ENCODE measurements at places on chromosomes 3 and 15.
A peak's percentile ranks its signal among the peaks of the same experiment; 100 is the strongest.

GRCh38 chr3:161503271-161503670 lies 6.7 kb downstream of the OTOL1 start:
- no peak for DNase-seq

GRCh38 chr3:27976933-27977332 lies 254.8 kb upstream of the EOMES start:
- DNase-seq: no peak

DNA sequence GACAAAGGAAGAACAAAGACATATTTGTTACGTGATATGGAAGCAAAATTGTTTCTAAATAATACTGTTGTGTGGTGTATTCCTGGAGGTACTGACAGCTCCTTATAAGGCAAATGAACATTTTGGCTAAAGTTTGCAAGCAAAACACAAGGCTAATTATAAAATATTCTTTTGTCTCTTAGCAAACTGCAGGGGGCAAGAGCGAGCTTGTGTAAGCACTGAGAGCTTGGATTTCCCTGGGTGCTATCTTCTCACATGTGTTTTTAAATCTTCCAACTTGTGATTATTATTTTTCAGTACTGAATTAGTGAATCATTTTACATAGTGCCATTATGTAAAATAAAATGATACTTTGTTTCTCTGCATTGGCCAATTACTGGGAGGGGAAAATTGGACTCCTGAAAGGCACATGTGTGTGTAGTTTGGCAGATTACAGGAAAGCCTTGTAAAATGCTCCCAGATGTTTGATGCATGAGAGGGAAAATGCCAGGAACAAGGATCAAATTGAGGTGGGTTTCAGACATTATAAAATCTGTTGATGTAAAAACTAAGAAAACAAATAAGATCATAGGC lies 611.5 kb downstream of the AGBL1 start:
- no peak for DNase-seq

- DNase-seq: no peak
These were observed 243.3 kb upstream of the TBL1XR1 start for GRCh38 chr3:177440456-177441104.

- DNase-seq: no peak
These were observed 490.7 kb downstream of the RBMS3 start for GRCh38 chr3:29771602-29772001.

GRCh38 chr15:75348562-75349350 lies 1.9 kb downstream of the NEIL1 start:
- DNase-seq: no peak

- no peak for DNase-seq
These were observed 82.3 kb upstream of the AGTR1 start for GRCh38 chr3:148615382-148615781.

DNA sequence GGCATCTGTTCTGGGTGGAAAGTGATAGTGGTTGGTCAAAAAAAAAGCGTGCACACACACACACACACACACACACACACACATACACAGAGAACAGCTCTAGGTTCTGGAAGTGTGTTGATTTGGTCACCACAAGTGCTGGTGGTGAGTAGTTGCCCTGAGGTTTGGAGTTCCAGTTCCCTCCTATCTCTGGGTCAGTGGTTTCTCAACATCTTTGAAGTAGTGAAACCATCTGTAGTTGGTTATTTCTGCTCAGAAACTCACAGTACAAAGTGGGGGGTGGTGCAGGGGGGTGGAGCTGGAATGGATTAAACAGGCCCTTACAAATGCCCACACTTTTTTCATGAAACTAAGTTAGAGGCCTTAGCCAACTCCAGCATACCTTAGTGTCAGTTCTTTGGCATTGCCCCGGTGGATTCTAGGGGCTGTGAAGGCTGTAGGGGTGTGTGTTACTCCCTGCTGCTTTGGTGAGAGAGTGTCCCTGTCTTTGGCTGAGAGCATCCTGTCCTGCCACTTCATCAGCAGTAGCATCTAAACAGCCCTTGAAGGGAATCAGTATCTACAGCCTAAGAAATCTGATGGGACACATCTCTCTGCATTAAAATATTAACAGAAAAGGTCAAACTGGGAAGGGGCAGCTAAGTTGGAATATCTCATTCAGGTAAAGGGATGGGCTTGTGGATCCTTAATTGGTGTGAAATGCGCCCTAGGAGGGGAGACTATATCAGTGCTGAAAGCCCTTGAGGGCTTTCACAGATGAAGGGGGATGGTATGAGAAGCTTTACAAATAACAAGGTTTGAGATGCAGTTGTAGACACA lies 20.6 kb downstream of the SMAD3 start:
- DNase-seq: no peak

DNA sequence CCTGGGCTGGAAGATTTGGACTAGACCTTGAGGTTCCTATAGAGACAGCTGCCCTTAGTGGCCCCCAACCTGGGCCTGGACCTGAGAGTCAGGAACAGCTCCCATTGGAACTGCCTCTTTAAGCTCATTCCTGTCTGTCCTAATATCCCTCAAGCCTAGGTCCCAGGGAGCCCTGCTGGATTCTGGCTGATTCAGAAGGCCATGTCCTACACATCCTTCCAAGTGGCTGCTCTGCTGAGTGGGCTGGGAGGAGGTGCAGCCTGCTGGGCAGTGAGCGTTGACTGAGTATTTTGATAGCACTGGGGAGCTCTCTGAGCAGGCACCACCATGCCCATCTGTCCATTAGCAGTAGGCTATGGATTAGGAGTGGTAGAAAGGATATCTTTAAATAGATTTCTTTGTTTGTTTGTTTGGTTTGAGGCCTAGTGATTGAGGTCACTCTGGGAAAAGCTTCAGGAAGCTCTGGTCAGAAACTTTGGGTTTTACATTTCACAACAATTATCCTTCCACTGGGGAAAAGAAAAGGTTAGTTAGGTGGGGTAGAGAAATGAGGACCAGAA lies 54.6 kb upstream of the ATOSA start:
- DNase-seq: no peak

- DNase-seq: no peak
These were observed 21.7 kb downstream of the DUSP7 start for GRCh38 chr3:52034651-52035050.

GRCh38 chr15:94912760-94913159 lies 681.4 kb downstream of the MCTP2 start:
- DNase-seq: no peak

- DNase-seq: no peak
These were observed 154.8 kb upstream of the ROBO1 start for GRCh38 chr3:79922633-79923032.

GRCh38 chr3:159818399-159818798 lies 170.2 kb upstream of the IL12A start:
- DNase-seq: no peak

GRCh38 chr15:28920781-28921331 lies 35.1 kb downstream of the APBA2 start:
- no peak for DNase-seq

DNA sequence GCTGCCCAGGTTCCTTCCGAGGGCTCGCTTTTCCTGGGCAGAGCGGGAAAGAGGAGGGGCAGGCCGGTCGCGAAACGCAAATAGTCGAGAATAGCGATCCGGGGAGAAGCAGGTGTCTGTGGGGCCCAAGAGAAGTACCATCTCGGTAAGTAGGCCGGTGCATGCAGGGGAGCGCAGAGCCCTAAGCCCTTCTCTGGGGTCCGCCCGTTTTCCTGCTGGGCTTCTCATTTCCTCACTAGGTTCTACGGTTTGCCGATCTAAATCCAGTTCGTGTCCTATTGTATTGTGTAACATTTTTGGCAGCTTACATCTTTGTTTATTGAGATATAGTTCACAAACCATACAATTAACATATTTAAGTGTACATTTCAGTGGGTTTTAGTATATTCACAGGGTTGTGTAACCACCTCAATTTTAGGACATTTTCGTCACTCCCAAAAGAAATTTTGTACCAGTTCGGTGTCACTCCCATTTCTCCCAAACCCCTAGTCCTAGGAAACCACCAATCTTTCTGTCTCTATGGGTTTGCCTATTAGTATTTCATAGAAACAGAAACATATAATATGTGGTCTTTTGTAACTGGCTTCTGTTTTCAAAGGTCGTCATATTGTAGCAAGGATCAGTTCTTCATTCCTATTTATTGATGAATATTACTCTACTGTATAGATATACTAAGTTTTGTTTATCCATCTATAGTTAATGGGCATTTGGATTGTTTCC lies 6.8 kb upstream of the TRIM69 start:
- no peak for DNase-seq

DNA sequence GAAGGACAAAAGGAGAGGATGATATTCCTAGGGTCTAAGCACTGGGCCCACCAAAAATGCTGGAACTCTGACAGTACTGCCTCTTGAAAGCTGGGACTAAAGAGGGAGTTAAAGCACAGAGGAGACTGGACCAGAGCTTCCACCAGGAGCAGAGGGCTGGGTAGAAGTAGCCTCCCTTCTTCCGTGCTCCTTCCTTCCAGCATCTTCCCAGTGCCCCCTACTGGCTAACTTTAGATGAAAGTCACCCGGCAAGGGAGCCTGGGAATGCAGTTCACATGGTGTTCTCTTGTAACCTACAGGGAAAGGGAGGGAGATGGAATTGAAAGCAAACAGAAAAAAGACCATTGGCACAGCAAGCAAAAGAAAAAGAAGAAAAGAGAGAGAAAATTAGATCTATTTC lies 106.1 kb upstream of the COL8A1 start:
- peak; percentile 38 for DNase-seq

DNA sequence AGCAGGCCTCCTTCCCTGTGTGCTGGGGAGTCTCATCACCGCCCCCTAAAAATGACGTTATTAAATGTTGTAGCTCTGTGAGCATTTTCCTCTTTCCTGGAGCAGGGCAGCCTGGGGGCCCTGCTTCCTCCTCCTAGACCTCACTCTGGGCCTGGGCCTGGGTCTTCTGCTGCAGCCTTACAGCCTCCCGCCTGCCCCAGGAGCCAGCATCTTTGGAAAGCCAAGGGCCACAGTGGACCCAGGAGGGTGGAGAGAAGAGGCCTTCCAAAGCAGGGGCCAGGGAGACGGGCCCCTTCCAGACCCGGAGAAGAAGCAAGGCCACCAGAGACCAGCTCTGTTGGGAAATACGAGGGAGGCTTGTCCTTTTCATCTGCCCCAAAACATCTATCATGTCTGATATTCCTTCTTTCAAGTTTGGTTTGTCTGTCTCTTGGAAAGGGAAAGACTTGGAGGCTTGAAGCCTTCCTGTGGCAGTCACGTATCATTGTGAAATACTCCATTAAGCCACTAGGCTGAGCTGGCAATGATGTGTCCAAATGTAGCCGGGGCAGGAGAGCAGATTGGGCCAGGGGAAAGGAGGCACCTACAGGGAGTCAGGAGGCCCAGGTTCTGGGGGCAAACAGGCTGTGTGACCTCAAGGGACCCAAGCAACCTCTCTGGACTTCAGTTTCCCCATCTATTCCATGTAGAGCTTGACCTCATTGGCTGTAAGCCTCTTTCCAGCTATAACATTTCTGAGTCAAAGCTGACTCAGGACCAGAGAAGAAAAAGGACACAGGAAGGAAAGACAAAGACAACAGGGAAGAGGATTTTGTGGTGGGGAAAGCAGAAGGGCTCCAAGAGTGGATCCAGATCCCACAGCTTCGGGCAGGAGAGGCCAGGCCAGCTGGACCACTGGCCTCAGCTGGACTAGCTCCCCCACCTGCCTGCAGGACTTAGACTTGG lies 31.1 kb downstream of the CYP11A1 start:
- DNase-seq: no peak

- no peak for DNase-seq
These were observed 29.8 kb downstream of the POMGNT2 start for GRCh38 chr3:43075904-43076661.

GRCh38 chr3:121914081-121914998 lies 20.1 kb downstream of the SLC15A2 start:
- DNase-seq: no peak

DNA sequence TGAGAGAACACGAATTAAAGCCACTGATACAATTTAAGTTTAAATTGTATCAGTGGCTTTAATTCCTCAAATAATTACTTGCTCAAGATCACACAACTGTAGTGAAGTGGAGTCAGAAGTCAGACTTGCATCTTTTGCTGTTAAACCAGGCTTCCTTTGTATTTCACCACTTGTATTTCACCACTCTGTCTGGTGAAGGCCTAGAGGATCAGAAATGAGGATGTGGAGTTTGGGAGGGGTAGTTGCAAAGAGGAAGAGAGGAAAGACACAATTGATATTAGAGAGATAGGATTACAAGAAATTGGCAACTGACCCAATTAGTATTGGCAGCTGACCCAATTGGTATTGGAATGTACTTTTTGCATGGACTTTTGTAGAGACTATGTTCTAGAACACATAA lies 288.1 kb upstream of the GPR149 start:
- no peak for DNase-seq

- no peak for DNase-seq
These were observed 353.4 kb downstream of the RORA start for GRCh38 chr15:60875681-60876080.

DNA sequence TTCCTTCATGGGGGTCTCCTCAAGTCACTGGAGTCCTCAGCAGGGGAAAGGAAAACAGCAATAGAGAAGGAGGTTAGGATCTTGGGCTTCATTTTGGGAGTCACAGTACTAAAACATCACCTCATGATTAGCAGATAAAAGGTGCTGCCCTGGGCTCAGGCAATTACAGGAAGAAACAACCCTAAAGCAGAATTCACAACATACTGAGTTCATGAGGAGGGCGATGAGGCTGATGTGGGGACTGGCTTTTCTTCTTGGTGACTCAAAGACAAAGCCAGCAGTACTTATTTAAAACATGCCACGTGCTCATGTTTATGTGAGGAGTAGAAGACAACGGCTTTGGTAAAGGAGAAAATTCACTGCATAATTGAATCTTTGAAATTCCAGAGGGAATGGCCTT lies 822.3 kb upstream of the CFAP20DC start:
- no peak for DNase-seq

- no peak for DNase-seq
These were observed 6.5 kb upstream of the CRYBG3 start for GRCh38 chr3:97815149-97815917.

- peak; percentile 68 for DNase-seq
These were observed 35.0 kb downstream of the CTSH start for GRCh38 chr15:78909791-78910228.

- no peak for DNase-seq
These were observed 107.4 kb upstream of the KLF13 start for GRCh38 chr15:31219221-31219620.

DNA sequence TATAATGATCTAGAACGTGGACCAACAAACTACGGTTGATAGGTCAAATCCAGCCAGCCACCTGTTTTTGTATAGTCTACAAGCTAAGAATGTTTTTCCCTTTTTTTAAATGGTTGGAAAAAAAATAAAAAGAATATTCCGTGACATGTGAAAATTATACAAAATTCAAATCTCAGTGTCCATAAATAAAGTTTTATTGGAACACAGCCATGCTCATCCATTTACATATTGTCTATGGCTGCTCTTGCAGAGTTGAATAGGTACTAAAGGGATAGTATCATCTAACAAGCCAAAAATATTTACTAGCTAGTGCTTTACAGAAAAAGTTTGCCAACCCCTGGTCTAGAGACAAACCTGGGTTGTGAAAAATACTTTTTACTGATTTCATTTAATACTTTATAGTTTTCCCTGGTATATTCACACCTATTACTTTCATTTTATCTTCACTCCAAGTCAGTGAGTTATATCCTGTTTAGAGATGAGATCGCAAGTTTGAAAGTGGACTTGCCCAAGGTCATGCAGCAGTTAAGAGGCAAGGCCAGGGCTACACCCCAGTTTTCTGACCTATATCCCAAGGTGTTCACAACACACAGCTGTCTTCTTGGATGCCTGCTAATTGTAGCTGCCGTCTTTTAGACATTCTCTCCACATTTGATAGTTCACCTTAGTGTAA lies 58.4 kb downstream of the IGF2BP2 start:
- DNase-seq: no peak

- DNase-seq: peak; percentile 4
These were observed 299.7 kb upstream of the LMCD1 start for GRCh38 chr3:8201886-8202285.

- no peak for DNase-seq
These were observed 7.0 kb downstream of the MAPKAPK3 start for GRCh38 chr3:50623840-50624474.
